ENCODE measurements at places on chromosomes 2 and 18.

DNA sequence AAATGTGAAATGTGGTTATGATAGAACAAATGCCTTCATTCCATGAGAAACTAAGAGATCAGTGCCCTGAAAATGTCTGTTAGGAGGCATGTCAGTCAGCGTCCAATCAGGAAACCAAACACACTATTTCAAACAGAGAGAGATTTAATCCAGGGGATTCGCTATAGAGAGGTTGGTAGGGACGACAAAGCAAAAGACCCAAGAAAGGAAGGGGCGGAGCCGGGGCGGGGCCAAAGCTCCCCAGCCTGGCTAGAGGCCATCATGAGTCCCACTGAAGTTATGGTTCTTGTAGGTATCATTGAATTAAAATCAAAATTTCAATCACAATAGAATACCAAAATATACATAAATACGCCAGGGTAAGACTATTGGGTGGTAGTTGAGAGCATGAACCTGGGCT lies 32.9 kb upstream of the RNF149 start:
- no peak for DNase-seq

DNA sequence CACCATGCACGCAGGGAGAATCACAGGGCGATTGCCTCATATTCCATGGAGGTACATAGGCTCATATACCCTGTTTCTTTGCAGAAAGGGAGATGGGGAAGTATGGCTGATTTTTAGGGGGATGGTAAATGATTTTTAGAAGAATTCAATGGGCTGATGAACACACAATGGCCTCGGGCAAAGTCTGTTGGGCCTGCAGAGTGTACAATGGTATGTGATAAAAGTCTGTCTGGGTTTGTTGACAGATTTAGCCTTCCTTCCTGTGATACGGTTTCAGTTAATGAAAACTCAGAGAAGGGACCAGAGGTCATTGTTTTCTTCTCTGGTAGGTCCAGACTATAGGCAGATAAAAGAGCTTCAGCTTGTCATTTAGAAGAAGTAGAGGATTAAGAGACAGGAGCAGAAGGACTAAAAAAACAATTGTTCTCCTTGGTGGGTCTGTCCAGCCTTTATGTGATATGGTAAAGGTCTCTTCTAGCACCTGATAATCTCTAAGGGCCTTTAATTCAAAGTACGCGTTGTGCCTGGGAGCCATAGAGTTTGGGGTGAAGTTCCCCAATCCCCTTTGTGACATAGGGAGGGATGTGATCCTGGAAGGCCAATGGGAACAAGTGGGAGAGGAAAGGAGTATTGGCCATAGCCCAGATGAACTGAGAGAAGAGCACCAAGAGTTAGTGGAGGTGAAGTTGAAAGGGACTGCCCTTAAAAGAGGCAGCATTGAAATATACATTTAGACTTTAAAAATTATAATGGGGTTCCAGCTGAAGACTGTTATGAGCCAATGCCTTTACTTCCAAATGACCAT lies 107.5 kb upstream of the SERPINE2 start:
- no peak for DNase-seq

DNA sequence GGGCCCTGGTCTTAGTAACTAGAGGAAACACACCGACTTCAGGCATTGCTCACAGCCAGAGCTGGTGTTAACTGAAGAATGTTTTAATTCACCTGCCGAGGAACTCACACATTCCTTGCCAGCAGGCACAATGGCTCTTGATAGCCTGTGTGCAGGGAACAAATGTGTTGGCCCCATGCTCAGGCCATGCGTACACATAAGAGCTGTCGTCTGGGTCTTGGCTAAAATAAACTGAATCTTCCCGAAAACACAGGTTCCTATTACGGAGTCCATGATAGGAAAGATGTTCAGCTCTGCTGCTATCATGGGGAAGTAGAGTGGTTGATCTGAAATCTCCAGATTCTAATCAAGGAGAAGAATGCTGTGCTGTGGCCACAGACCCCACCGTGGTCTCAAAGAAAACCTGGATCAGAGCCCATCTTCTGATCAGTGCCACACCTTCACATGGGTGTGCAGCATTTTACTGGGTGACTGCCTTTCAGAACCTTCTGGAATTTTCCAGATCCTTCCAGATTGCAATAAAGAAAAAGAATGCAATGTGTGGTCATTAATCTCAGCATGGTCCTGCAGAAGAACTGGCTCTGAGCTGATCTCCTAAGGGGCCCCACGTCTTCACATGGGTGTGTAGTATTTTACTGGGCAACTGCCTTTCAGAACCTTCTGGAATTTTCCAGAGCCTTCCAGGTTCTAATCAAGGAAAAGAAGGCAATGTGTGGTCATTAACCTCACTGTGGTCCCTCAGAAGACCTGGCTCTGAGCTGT lies 17.2 kb downstream of the MBP start:
- DNase-seq = no peak

DNA sequence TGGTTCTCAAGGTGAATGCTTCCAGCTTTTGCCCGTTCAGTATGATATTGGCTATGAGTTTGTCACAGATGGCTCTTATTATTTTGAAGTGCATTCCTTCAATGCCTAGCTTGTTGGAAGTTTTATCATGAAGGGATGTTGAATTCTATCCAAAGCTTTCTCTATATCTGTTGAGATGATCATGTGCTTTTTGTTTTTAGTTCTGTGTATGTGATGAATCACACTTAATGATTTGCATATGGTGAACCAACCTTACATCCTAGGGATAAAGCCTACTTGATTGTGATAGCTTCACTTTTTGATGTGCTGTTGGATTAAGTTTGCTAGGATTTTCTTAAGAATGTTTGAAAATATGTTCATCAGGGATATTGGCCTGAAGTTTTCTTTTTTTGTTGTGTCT lies 112.1 kb downstream of the MBD2 start:
- no peak for DNase-seq

GRCh38 chr18:45085916-45086624 lies 405.4 kb downstream of the SETBP1 start:
- DNase-seq = no peak

DNA sequence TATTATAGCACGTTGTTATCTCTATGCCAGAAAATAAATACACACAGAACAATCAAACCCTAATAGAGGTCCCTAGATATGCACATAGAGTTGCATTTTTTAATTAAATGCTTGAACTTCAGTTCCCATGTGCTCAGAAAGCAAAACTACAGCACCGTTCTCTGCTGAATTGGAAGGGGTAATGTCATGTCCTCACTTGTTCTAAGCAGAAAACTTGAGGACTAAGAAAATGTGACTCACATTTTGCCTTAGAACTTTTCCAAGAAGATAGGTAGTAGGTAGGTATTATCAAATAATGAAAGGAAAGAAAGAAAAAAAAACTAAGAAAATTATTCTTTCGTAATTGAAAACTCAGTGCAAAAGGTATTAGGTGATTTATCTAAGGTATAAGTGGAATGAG lies 607.3 kb downstream of the ERBB4 start:
- no peak for DNase-seq

DNA sequence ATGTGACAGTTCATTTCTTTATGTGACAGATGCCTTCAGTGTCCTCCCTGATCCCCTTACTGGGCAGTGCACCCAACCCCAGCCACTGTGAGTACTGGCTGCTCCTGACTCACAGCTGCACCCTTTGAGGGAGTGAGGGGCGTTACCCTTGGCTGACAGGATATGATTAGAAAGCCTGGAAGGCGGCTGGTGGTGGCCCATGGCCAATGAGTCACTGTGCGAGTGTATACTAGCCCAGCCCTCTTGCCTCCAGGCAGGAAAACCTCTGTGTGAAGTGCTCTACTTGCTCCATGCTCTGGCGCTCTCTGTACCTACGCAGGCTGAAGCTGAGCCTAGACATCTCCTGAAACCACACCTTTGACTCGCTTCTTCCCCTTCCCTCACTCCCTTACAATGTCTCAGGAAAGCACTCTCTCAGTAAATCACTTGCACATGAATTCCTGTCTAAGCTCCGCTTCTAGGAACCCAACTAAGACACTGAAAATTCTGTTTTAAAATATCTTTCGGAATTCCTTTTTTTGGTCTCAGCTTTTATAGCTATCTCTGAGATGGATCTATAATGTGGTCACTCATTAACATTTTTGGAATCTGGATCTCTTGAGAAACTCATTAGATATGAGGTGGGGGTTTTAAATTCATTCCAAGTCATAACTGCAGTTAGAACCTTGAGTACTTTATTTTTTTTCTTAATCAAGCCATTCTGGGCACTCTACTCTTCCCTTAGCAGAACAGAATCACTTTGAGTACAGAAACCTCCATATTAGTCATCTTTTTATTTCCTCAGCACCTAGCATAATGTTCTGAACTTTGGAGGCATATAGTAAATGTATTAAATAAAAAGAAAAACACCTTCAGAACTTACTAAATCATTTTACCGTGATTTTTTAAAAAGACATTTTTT lies 25.3 kb upstream of the STAM2 start:
- no peak for DNase-seq

DNA sequence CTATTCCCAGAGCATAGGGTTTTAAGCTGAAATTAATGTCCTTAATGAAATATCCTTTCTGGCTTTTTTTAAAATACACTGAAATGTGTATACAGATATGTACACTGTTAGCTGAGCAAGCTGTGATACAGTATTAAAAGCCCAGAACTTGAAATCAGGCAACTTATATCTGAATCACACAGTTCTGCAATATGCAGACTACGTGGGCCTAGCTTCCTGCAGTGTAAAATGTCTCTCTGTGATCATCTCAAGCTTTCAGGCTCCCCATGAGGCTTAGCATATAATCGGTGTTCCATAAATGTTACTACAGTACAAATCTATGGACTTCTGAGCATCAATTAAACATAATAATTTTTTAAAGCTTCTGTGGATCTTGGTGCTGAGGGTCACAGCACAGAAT lies 8.2 kb downstream of the FBXO15 start:
- no peak for DNase-seq

DNA sequence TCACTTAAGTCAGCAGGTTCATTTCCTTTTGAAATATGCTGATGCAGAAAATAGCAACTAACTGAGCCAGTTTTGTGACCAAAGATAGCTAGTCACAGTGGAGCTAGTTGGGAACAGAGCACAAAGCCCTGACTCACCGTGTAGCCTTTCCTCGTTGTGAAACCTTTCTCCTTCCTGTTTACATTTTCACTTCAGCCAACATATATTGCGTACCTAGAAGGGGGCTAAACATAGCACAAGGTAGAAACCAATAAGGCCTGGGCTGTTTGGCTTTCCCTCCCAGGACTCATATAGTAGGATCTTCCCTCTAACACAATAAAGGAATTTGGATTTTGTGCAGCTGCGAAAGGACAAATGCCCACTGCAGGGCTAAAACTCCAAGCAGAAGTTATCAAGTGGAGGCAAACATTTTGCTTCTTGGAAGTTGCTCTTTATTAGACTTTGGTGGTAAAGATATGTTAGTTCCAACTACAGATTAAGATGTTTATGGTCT lies 24.5 kb upstream of the LPIN2 start:
- DNase-seq = no peak

- DNase-seq = peak; percentile 29
Measured at GRCh38 chr2:33069894-33070651, 123.3 kb downstream of the LTBP1 start.

DNA sequence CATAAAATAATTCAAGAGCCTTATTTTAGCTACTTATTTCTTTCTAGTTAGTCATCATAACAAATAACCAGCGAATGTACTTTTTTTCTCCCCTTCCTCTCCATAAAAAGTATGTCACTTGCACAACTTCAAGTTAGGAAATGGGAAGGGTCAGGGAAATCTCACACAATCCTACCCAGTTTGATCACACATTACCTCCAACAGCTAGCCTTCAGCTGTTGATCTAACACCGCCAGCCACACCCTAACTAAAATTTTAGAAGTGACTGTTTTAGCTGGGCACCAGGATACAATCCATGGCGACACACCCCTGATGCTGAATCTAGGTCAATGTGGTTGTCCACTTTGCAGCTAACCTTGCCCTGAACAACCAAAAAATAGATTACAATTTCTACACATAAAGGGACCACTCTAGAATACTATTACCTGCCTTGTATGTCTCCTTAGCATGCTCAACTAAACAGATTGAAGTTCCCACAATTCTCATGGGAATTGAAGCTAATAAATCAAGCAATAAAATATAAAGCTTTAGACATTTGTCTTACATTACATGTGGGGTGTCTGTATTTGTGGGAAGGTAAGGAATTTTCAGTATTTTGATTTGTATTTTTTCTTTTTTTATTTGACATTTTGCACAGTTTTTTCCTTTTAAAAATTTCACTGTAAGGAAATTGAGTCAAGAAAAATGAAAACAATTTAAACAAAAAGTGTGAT lies 7.3 kb upstream of the COL3A1 start:
- no peak for DNase-seq

GRCh38 chr2:226862623-226863022 lies 26.8 kb downstream of the RHBDD1 start:
- no peak for DNase-seq
